Progenitor cell of endocrine pancreas (in vitro differentiated cells): ENCODE measurements at places on chromosomes 4 and X. TPM values are rescaled to one million over a fixed set of nuclear protein-coding genes. Genes with fewer than 3 reads are reported as not detected.

DNA sequence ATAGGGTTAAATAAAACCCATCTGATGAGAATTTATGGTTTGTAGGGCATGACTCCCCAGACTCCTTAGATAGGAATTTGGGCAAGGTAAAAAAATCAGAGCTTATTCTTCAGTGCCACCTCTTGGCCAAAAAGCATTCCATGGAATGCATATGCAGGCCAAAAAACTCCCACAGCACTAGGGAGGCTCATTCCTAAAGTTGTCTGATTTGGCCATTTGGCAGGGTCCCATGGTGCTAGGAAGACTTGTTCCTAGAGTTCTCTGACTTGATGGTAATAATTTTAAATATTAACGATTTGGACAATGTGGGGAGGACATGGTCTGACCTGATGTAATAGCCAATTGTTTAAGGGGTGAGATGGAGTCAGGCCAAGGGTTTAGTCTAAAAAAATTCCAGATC, 93.0 kb downstream of the SPIN4 start:
- H3K36me3 ChIP-seq: no peaks in the 10 kb centered on the region
- H3K4me1 ChIP-seq: no peaks in the 10 kb centered on the region
- DNase-seq: no peak
- H3K4me3 ChIP-seq: no peak overlapping the region
- H3K27ac ChIP-seq: no peak overlapping the region
- H3K27me3 ChIP-seq: no peaks in the 10 kb centered on the region

DNA sequence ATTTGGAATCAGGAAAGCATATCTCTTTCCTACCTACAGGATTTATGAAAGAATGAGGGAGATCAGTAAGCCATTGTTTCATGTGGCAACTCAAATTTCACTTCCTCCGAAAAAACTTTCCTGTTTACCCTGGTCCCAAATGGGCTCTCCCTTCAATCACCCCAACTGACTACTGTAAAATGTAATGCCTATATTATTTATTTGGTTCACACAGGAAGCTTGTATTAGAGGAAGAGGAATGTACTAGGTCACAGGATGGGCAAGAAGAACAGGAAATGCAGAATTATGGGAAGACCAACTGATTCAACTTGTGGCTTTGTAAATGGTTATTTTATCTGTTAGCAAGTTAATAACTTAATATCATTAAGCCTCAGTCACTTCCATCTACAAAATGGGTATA, 23.1 kb downstream of the COL4A6 start:
- peaks cover 48% of the 10 kb centered on the region for H3K4me1 ChIP-seq
- no peak overlapping the region for H3K27ac ChIP-seq
- no peak for DNase-seq
- H3K4me3 ChIP-seq: no peak overlapping the region
- no peaks in the 10 kb centered on the region for H3K36me3 ChIP-seq

- H3K36me3 ChIP-seq: peaks cover 8% of the 10 kb centered on the region
- no peaks in the 10 kb centered on the region for H3K4me1 ChIP-seq
- no peak for DNase-seq
- no peaks in the 10 kb centered on the region for H3K27me3 ChIP-seq
- H3K4me3 ChIP-seq: no peak overlapping the region
- H3K27ac ChIP-seq: peak overlapping the region; percentile 10
Observed at GRCh38 chr4:17884063-17884462, 73.3 kb downstream of the NCAPG start.

DNA sequence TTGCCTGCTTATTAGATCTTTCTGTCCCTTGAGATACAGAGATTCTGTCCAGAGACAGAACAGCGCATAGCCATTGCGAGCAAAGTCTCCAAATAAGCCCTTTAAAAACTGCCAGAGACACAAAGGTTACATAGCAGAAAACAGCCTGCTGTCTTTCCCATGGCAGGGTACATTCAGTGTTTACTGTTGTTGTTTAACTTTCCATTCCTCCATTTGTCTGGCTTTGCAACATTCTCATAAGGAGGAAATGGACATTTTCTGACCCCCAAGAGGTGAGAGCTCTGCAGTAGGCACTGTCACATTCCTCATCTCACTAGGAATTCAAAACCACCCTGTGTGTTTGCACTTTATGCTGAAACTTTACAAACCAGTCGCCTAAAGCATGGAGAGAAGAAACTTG, 48.3 kb downstream of the PDE5A start:
- H3K27ac ChIP-seq: peak overlapping the region; percentile 88
- H3K4me1 ChIP-seq: peaks cover 9% of the 10 kb centered on the region
- H3K4me3 ChIP-seq: no peak overlapping the region
- H3K27me3 ChIP-seq: no peaks in the 10 kb centered on the region
- H3K36me3 ChIP-seq: peaks cover 26% of the 10 kb centered on the region
- DNase-seq: no peak

DNA sequence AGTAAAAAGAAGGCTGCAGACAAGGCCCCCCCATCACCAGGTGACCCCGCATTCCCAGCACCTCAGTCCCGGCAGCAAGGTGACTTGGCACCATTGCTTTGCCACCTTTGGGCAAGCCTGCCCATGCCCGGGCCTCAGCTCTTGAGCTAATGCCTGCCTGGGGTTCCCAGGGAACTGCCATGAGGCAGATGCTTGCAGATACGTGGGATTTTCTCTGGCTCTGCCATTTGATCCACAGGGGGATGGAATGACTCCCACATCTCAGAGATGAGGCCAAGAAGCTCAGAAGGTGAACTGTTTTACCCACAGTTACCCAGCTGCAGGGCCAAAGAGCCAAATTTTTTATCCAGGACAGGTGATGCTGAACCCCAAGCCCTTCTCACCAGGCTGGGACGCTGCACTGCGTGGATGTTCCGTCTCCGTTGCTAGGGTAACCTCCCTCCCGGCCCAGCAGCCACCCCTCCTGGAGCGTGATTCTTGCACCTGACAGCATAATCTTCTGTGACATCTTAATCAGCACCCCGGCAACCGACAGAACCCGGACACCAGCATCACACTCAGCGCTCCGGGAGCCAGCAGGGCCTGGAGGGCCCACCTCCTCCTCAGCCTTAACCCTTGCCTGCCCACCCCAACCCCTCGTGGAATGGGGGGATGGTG, 15.7 kb upstream of the MSX1 start:
- no peak overlapping the region for H3K4me3 ChIP-seq
- H3K27ac ChIP-seq: no peak overlapping the region
- no peak for DNase-seq
- H3K4me1 ChIP-seq: peaks cover under 1% of the 10 kb centered on the region

- no peaks in the 10 kb centered on the region for H3K4me1 ChIP-seq
- H3K27ac ChIP-seq: no peak overlapping the region
- no peak overlapping the region for H3K4me3 ChIP-seq
- no peaks in the 10 kb centered on the region for H3K27me3 ChIP-seq
- H3K36me3 ChIP-seq: peaks cover 56% of the 10 kb centered on the region
Observed at GRCh38 chrX:2628751-2629315, 62.3 kb upstream of the CD99 start.

DNA sequence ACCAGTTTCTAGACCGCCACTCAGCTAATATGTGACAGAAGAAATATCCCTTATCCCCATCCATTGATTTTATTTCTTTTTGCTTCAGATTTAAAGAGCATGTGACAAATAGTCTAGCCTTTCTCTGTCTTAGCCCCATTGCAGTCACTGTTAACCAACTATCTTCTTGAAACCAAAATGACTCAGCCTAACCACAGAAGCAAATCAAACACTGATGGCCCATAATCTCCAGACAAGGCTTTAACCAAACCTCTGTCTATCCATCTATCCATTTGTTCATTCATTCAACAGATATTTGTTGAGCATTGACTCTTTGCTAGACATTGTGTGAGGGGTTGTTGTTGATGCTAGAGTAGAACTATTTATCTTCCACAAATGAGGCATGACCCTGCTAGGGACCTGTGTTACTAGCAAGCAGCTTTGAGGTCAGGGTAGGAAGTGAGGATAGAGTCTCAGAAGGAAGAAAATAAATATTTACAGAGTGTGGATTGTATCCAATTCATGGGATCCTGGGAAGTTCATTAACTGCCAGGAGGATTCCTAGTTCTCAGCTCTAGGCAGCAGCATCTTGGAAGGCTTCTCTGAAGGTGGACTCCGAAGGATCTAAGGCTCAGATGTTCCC, 22.5 kb downstream of the HNRNPH2 start:
- peaks cover 9% of the 10 kb centered on the region for H3K4me1 ChIP-seq
- H3K27me3 ChIP-seq: no peaks in the 10 kb centered on the region
- no peak for DNase-seq
- H3K36me3 ChIP-seq: peaks cover 31% of the 10 kb centered on the region

DNA sequence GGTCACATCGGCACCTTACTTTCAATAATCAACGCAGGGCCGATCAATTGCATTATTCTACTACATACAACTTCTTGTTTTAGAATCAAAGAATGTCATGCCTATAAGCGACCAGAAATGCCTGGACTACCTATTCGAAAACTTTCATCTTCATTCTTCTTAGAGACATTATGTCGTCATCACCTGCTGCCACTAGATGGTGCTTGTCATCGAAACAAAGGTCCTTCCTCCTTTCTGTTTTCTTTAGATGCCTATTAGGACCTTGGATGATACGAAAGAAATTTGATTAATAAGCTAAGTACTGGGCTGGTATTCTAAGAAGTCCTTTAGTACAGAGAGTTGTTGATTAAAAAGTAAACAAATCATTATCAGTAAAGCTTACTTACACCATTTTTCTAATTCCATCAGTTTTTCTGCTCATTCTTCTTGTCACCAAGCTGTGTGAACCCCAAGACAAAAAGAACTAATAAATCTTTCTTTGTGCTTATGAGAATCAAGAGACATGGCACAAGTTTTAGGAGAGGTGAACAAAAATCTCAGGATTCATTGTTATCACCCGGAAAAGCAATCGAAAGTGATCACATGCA, 154.5 kb upstream of the SLC4A4 start:
- peaks cover 5% of the 10 kb centered on the region for H3K36me3 ChIP-seq
- H3K27ac ChIP-seq: peak overlapping the region; percentile 89
- peak overlapping the region; percentile 17 for H3K4me3 ChIP-seq
- no peak for DNase-seq
- peaks cover 36% of the 10 kb centered on the region for H3K4me1 ChIP-seq

GRCh38 chr4:71713611-71714203, 70.2 kb downstream of the GC start:
- peaks cover 11% of the 10 kb centered on the region for H3K36me3 ChIP-seq
- no peaks in the 10 kb centered on the region for H3K27me3 ChIP-seq
- no peak overlapping the region for H3K4me3 ChIP-seq
- H3K27ac ChIP-seq: no peak overlapping the region
- DNase-seq: no peak

GRCh38 chrX:47797084-47797483, 39.6 kb upstream of the ZNF81 start:
- H3K27ac ChIP-seq: no peak overlapping the region
- no peaks in the 10 kb centered on the region for H3K27me3 ChIP-seq
- no peaks in the 10 kb centered on the region for H3K36me3 ChIP-seq
- no peak overlapping the region for H3K4me3 ChIP-seq
- H3K4me1 ChIP-seq: no peaks in the 10 kb centered on the region
- no peak for DNase-seq

- H3K36me3 ChIP-seq: no peaks in the 10 kb centered on the region
- no peaks in the 10 kb centered on the region for H3K4me1 ChIP-seq
- no peaks in the 10 kb centered on the region for H3K27me3 ChIP-seq
- no peak for DNase-seq
Observed at GRCh38 chrX:66676990-66677389, 38.1 kb upstream of the EDA2R start.

DNA sequence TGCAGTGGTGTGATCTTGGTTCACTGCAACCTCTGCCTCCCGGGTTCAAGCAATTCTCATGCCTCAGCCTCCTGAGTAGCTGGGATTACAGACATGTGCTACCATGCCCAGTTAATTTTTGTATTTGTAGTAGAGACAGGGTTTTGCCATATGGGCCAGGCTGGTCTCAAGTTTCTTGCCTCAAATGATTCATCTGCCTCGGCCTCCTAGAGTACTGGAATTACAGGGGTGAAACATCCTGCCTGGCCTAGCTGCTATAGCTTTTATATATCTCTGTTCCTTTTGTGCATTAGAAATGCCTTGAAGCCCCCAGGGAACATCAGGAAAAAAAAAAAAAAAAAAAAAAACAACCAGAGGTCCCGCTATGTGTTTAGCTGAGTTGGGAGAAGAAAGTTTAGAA, 34.8 kb downstream of the UBE2K start:
- DNase-seq: no peak
- peak overlapping the region; percentile 56 for H3K27ac ChIP-seq
- no peaks in the 10 kb centered on the region for H3K27me3 ChIP-seq

GRCh38 chr4:181672751-181673150, 570.5 kb upstream of the TENM3 start:
- H3K27ac ChIP-seq: no peak overlapping the region
- H3K4me3 ChIP-seq: no peak overlapping the region
- no peaks in the 10 kb centered on the region for H3K4me1 ChIP-seq
- H3K36me3 ChIP-seq: no peaks in the 10 kb centered on the region
- no peaks in the 10 kb centered on the region for H3K27me3 ChIP-seq

DNA sequence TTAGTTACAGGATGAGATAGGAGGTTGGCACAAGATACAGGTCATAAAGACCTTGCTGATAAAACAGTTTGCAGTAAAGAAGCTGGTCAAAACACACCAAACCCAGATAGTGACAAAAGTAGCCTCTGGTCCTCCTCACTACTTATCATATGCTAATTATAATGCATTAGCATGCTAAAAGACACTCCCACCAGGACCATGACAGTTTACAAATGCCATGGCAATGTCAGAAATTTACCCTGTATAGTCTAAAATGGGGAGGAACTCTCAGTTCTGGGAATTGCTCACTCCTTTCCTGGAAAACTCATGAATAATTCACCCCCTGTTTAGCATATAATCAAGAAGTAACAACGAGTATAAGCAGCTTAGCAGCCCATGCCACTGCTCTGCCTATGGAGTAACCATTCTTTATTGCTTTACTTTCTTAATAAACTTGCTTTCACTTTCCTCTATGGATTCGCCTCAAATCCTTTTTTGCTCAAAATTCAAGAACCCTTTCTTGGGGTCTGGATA, 1254.4 kb downstream of the PCDH7 start:
- H3K27me3 ChIP-seq: no peaks in the 10 kb centered on the region
- no peak overlapping the region for H3K4me3 ChIP-seq
- H3K36me3 ChIP-seq: no peaks in the 10 kb centered on the region

DNA sequence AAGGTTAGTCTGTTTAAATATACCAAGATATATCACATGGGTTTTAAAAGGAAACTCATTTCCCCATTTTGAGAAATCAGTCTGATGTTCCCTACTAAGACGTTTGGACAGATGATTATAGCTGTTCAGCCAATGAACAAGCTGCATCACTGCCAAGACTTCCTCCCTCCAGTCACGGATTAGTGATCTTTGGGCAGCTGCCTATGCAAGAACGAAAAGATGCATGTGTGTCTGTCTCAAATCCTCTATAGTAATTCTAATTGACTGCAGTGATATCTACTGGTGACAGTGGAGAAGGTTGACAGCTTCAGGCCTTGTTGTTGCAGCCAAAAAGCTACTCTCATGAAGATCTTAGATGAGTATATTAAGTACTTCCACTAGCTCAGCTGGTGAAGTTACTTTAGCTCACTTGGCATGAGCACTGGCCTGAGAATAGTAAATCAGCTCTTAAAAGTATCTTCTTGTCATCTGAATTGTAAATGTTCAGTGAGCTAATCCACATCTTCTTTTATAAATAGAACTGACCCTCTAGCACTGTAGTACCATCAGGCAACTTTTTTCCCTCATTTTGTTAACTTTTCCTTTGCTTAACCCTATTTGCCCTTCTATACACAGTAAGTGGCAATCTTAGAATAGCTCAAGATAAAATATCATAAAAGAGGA, 134.5 kb upstream of the PCDH10 start:
- no peak for DNase-seq
- no peaks in the 10 kb centered on the region for H3K4me1 ChIP-seq
- H3K27ac ChIP-seq: no peak overlapping the region
- no peaks in the 10 kb centered on the region for H3K27me3 ChIP-seq
- no peak overlapping the region for H3K4me3 ChIP-seq
- peaks cover 1% of the 10 kb centered on the region for H3K36me3 ChIP-seq

Gene PPAT
- 23.5 and 24.4 TPM in 2 replicates for total RNA-seq

Gene AKAP4
- total RNA-seq: not detected in 2 replicates

Gene CT83
- not detected in 2 replicates for total RNA-seq

Gene TMPRSS11D
- total RNA-seq: not detected in 2 replicates

Gene TLR2
- total RNA-seq: 4.8 and 5.1 TPM in 2 replicates

Gene CCDC158
- not detected in 2 replicates for total RNA-seq

Gene FGFR3
- 169 and 185 TPM in 2 replicates for total RNA-seq
